ENCODE measurements at places on chromosomes 6 and 20.

DNA sequence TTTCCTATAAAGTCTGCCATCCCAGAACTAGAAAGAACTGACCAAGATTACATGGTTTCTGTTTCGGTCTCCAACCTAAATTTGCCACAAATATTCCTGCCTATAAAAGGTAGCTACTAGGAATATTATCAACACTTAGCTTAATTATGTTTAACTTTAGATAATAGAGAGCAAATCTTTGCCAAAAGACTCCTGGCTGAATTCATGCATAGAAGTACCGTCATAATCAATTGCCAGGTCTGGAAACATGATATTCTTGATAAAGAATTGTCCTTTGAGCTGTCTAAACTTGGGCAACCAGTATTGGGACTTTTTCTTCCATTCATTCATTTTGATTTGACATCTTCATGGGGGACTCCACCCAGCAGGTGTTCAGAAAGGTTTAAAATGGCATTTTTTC, 22.4 kb downstream of the CALHM6 start:
- DNase-seq: no peak

DNA sequence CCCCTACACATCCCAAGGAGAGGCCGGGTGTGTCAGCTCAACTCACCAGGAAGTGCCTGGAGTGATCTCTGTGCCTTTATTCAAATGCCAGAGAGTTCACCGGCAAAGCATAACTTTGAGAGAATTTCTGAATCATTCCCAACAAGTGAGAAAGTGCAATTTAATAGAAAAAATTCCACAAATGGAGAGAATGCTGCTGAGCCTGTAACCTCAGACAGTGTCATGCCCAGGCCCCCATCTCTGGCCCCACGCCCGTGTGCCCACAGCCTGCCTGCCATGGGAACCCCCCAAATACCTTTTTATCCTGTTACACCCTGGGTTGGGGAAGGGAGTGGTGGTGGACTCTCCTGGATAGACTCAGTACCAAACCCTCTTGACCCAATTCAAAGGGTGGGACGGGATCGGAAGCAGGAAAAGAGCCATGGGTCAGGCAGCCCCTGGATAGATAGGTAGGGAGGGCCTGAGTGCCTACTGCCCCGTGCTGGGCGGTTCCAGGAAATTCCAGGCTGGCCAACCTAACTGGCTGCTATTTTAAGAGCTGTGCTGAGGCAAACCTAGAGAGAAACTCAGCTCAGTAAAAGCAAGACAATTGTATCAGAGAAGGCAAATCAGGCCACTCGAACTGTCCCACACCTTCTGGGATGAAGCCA, 179.0 kb upstream of the FOXA2 start:
- DNase-seq: no peak

DNA sequence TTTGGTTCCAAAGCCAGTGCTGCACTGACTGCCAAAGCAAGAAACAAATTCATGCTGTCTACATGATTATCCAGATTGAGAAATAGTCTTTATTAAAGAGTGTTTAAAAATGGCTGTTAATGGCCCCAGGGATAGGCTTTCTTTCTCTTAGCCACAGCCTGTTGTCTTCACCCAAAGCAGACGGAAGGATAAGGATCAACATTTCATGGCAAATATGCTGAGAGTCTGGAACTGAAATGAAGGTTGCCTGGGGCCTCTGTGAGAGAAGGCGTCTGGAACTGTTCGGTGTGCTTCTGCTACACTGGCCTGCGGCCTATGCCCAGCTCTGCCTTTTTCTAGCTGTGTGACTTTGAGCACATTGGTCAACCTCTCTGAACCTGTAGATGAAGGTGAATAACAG, 373.0 kb upstream of the ZFP64 start:
- no peak for DNase-seq

DNA sequence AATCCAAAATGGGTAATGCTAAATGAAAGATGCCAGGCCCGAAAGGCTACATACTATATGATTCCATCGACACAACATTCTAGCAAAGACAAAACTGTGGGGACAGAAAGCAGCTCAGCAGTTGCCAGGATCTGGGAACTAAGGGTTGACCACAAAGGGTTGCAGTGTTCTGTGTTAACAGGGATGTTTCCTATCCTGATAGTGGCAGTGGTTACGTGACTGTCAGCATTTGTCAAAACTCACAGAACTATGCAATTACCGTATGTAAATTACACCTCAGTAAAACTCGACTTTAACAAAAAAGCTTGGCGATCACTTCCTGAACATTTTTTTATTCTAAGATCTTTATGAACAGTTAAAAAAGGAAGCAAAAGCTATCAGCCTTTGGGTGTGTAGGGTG, 83.9 kb downstream of the BANF2 start:
- DNase-seq: no peak

- no peak for DNase-seq
Measured at GRCh38 chr20:42295592-42295991, 677.4 kb upstream of the CHD6 start.

DNA sequence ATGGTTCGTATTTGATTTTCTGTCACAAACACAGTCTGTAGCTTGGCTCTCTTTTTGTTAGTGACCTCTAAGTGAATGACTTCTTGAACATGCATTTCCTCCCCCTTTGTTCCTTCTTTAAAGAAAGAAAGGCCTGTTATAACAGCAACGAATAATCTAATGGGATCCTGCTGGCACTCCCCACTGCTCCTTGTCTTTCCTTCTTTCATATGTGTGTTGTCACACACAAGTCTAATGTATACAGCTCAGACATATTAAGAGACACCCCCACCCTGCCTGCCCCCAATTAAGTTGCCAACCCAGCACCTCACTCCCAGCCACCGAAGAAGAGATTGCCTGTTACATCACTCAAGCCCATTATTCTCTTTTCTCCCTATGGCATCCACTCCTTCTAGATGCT, 4.9 kb upstream of the SAMD5 start:
- DNase-seq: no peak

- DNase-seq: no peak
Measured at GRCh38 chr6:37309046-37309445, 44.7 kb upstream of the RNF8 start.

GRCh38 chr20:57663681-57664451, 43.6 kb upstream of the ZBP1 start:
- DNase-seq: no peak

DNA sequence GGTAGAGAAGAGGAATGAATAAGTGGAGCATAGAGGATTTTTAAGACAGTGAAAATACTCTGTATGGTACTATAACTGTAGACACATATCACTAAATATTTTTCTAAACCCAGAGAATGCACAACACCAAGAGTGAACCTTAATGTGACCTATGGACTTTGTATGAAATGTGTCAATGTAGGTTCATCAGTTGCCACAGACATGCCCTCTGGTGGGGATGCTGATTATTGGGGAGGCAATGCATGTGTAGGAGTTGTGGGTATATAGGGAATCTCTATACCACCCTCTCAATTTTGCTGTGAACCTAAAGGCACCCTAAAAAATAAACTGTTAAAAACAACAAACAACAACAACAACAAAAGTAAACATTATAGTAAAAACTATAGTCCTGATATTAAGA, 293.7 kb downstream of the RNF144B start:
- no peak for DNase-seq

DNA sequence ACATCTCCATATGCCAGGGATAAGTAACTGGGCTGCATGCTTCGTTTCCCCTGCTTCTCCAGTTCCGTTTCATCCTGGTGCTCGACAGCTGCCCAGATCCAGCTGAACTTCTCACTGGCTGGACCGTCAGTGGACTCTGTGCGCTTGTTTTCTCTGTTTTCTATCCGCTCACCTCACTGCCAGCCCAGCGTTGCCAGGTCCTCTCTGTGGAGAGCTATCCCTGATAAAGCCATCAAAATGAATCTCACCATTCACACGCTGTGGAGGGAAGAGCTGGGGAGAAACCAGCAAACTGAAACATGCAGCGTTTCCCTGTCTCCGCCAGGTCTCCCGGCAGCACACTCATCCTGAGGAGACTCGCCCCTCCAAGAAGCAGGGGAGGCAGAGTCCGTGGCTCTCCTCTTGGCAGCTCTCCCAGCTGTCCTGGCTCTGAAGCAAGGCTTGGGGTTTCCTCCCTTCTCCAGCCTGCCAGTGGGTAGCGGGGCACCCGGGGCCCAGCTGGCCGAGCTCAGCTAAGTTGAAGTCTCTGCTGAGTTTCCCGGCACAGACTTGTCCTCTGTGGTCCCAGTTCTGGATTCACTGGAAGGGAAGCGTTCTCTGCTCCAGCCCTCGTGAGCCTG, 160.9 kb downstream of the DTNBP1 start:
- DNase-seq: no peak

DNA sequence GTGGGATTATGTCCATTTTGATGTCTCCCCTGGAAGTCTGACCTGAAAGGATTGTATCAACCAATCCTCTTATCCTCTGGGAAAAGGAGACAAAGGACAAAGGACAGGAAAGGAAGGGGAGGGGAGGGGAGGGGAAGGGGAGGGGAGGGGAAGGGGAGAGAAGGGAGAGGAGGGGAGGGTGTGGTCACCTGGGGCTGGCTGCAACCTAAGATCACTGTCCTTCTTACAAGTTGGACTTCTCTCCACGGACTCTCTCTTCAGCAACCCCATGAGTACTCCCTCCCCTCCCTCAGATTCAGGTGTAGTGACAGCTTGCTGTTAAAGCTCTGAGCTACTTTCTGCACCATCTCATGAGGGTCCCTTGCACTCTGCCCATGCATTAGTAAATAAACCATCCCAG, 58.9 kb upstream of the KLHL31 start:
- no peak for DNase-seq

DNA sequence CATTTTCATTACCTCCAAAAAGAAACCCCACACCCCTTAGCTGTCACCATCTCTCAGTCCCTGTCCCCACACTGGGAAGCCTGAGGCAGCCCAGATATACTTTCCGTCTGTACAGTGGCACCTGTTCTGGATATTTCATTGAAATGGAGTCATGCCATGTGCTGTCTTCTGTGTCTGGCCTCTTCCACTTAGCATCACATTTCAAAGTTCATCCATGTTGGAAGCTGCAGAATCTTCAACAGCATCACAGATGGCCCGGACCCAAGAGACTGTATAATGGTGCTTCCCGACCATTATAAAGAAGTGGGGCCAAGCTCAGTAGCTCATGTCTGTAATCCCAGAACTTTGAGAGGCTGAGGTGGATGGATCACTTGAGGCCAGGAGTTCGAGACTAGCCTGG, 58.4 kb downstream of the DLGAP4 start:
- no peak for DNase-seq

DNA sequence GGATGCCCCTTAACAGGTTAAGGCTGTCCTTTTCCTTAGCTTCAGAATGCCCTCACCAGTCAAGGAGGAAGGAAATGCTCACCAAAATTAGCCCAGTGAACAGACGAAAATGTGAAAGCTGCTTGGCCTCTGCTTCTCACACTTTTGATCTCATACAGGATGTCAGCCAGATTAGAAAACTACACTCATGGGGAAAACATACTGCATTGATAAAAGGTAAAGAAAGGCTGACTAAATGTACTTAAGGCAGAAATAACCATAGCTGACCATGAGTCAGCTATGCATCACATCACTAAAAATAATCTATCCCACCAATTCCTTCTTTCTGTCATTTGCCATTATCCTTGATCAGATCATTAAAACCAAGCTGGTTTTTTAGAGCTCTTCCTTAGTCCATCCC, 198.4 kb upstream of the TENT5A start:
- DNase-seq: no peak

DNA sequence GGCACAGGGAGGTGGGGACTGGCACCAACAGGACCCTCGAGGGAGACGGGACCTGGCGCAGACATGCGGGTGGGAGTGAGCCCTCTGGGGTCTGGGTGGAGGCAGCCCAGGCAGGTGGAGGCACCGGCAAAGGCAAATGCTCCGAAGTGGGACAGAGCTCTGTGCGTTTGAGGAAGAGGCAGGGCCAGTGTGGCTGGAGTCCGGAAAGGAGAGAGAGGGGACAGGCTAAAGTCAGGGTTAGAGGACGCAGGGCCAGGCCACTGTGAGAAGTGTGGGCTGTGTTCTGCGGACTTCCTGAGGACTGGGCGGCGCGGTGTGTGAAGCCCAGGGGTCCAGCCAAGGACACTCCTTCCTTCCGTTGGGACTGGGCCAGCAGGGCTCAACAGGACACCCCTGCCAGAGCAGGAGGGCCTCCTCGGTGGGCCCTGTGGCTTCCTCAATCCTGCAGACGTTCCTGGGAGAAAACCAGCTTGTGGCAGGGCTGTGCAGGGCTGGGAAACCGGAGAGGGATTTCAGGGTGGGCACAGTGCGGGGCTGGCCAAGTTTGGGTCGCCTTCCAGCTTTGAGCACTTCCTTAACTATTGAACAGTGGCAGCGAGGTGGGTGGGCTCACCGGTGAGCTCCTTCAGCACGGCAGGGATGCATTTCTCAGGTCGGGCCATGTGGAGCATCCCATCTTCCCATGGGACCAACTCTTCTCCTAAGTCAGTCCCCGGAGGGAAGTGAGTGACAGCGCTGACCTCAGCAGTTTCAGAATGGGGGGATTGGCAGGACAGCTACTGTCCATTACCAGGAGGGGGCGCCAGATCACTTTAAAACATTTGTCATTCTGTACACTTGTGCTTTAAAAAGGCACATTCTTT, 22.5 kb downstream of the MOCS3 start:
- DNase-seq: peak; percentile 43

Measured in GM18507 (cell line).